ENCODE measurements at places on chromosomes 3 and 15.

DNA sequence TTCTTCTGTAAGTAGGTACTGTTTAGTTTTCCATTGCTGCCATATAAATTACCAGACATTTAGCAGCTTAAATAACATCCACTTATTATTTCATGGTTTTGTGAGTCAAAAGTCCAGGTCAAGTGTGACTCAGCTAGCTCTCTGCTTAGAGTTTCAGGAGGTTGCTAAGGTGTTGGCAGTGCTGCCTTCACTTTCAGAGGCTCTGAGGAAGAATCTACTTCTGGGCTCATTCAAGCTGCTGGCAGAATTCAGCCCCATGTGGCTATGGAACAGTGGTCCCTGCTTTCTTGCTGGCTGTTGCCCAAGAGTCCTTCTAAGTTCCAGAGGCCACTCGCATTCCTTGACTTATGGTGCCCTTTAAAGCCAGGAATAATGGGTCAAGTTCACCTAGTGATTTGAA, 4.5 kb downstream of the CFAP44 start:
- DNase-seq, result peak; percentile 26

GRCh38 chr3:108051005-108051404, 39.8 kb downstream of the CD47 start:
- DNase-seq, result no peak

DNA sequence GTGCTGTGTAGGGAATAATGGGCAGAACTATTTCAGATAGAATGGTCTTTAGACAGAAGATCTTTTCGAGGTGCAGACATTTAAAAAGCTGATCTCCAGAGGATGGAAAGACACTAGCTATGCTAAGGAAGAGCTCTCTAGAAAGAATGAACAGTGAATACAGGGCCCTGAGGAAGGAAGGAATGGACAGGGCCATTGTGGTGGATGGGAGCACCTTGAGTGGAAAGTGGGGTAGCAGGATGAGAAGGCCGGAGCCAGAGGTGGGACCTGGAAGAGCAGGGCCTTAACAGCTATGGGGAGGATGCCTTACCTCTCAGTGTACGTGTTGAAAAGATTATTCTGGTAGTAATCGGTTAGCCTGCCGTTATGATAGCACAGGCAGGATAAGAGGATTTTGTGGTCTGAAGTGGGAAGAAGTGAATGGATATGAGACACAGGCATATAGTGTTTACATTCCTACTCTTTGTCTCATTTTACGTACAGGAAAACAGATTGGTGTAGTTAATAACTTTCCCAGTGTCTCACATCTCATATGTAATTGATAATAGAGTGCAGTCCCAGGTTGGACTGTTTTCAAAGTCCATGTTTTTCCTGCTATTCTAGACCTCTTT, 172.4 kb downstream of the KLHL25 start:
- DNase-seq, result no peak

DNA sequence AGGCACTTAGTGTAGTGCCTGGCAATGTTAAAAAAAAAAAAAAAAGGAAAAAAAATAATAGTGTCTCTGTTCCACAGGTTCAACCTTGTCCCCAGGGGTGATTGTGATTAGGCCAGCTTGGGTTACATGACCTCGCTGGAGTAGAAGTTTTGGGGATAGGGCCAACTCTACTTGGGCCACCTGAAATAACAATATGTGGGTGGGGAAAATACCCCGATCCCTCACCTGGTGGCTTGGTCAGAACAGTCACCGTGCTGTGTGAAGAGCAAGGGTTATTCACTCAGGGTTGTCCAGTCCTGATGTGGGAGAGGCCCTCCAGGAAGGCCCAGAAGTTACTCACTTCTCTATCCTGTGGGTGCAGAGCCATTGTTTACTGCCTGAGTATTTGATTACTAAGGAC, 19.5 kb downstream of the XYLB start:
- no peak for DNase-seq

GRCh38 chr3:115146032-115146417, 1.1 kb downstream of the ZBTB20 start:
- DNase-seq, result peak; percentile 40

DNA sequence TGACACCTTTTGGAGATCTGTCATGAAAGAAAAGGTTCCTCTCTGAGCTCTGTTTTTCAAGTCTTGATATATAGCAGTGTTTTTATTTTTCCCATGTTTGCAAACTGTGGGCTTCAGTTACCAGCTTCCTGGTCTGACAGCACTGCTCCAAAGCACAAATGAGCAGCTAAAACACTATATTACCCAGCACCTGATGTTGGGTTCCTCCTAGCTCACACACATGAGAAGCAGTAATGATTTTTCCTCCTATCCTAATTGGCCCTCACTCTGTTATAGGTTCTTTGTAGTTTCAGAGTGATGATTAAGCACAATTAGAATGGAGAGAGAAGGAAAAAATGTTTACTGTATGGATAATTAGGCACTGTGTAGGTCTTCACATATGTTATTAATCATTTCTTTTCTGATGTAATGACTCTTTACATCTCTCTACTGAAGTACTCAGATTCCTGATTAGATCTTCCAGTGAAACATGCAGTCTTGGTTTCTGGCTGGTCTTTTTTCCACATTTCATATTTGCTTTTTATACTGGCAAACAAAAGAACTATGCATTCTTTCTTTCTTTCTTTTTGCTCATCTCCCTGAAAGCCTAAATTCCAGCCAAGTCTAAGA, 939.7 kb downstream of the NSUN3 start:
- DNase-seq, result no peak

- no peak for DNase-seq
Observed at GRCh38 chr3:97957617-97958311, 14.5 kb downstream of the RIOX2 start.

DNA sequence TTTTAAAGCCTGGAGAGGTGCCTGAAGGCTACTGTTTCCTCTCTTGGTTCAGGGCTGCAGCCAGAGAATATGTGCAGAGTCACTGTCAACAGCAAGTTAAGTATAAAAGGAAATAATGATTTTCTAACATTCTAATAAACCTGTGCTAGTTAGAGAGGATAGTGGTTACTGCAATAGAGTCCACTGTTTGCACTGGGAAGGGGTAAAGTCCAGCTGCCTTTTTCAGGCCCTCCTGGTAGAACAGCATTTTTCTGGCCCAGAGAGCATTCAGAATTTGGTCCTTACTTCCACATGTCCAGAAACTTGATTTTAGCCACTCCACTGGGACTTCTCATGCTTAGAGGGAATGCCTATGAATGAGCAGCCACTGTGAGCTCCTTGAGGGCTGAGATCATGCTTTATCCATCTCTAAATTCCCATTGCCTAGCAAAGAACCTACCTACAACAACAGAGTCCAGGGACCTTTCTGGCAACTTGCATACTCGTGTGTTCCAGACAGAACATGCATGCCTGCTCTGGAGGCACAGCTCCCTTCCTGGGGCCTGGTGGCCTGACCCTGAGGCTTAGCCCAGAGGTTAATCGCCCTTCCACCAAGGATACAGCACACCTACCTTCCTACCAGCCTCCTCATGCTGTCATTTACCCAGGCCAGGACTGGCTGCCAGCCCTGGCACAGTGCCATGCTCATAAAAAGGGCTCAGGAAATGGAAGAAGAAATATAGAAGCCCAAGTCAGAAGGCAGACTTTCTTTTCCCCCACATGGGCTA, 50.3 kb upstream of the ATP13A3 start:
- peak; percentile 18 for DNase-seq

- DNase-seq, result no peak
Observed at GRCh38 chr3:49035281-49035680, 6.1 kb upstream of the IMPDH2 start.

DNA sequence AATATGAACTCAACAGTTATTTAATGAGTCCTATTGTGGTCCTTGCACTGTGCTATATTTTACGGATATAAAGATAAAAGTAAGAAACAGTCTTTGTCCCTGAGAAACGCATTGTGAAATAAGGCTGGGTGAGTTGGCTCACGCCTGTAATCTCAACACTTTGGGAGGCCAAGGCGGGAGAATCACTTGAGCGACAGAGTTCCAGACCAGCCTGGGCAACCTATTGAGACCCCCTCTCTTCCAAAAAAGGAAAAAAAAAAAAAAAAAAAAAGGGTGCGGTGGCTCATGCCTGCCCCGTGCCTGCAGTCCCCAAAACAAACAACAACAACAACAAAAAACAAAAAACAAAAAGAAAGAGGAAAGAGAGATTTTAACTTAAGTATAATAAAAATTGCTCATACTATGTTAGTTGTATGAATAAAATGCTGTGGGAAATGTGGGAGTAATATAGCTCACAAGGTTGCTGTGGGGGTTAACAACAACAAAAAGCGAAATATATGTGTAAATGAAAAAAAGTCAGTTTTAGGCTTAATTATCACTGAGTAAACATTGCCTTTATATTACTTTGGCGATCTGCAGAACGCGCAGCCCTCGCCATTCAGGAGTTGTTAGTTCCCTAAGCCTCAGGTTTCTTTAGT, 461 bp upstream of the FNDC3B start:
- DNase-seq, result no peak

GRCh38 chr3:57164217-57164656, 916 bp downstream of the IL17RD start:
- no peak for DNase-seq

GRCh38 chr3:5051772-5052171, 70.3 kb upstream of the ARL8B start:
- no peak for DNase-seq

DNA sequence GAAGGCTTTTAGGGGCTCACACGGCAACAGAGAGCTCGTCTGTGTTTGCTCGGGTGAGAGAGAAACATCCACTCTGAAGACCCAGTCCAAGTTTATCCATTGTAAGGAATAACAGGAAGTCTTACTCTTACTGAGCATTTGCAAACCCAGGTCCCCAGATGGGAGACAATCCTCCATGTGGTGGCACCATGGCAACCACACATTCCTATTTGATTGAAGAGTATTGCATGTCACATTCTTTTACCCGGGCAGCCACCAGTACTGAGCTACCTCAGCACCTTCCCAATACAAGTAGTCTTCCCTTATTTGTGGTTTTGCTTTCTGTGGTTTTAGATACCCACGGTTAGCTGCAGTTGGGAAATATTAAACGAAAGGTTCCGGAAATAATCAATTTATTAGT, 302.9 kb upstream of the RASGRP1 start:
- no peak for DNase-seq
